ENCODE measurements at places on chromosomes 2 and 18. TPM values are rescaled to one million over a fixed set of nuclear protein-coding genes. Genes with fewer than 3 reads are reported as not detected.

DNA sequence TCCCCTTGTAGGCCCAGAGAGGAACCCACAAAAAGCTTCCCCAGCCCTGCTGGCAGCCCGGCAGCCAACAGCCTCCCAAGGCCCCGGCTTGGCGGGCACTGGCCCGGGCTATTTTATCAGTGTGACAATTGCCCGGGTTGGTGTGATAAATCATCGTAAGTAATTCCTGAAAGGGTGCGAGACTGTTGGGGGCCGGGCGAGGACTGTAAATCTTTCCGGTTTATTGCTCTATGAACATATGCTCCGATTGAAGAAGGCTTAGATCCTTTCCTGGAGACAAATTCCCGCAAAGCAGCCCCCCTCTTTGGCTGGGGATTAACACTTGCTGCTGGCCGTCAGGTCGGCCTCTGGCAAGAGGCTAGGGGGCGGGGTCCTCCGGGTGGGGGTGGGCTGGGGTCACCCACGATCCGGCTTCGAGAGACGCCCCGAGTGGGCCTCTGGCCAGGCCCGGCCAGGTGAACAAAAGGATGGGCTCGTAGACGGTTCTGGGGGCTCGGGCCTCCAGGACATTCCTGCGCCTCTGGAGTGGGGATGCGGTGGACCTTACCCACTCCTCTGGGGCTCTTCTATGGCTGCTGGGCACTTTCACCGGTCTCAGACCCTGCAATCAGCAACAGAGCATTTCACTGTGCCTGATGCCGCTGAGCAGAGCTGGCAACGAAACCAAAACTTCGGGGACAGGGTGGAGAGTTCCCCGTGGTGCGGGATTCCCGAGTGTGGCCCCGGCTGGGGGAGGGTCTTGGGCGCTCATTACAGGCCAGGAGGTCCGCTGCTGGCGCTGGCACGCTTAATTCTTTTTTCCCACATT is 2.0 kb downstream of the HOXD3 start:
- H3K27ac ChIP-seq, result no peak overlapping the region
- no peaks in the 10 kb centered on the region for H3K36me3 ChIP-seq
- H3K4me3 ChIP-seq, result no peak overlapping the region
- H3K27me3 ChIP-seq, result peaks cover 6% of the 10 kb centered on the region
- DNase-seq, result no peak

DNA sequence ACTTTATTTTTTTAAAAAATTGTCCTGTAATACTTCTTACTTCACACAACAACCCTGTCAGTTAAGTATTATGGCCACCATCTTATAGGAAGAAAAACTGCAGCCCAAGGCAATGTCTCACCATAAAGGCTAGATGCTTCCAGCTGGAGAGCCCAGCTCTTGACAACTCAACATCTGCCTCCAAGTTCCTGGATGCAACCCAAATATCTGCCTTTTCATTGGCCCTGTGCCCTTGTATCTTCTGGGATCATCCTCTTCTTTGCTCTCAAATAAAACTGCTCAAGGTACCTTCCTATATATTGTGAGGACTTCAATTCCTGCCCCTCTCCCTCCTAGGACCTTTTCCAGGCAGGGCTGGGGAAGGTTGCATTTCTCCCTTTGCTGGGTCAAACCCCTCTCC is 69.5 kb downstream of the BIN1 start:
- no peaks in the 10 kb centered on the region for H3K27me3 ChIP-seq
- H3K36me3 ChIP-seq, result no peaks in the 10 kb centered on the region
- no peak overlapping the region for H3K27ac ChIP-seq
- no peaks in the 10 kb centered on the region for H3K4me1 ChIP-seq

DNA sequence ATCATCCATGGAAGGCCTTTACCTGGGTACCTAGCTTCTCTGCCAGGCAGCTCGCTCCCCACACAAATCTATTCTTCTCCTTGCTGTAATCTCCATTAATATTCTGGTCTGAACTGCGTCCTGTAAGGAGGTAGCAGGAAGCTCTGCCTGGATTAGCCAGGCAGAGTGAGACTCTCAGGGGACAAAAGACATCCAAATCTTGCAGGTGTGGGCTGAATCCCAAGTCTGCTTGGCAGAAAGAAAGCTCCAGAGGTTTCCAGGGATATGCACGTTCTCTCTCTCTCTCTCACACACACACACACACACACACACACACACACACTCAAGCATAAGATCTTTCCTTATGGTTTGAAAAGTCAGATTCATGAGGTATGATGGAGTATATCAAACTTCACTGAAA is 66.5 kb downstream of the THNSL2 start:
- no peak for DNase-seq
- no peak overlapping the region for H3K27ac ChIP-seq
- H3K4me1 ChIP-seq, result no peaks in the 10 kb centered on the region
- H3K4me3 ChIP-seq, result no peak overlapping the region

GRCh38 chr2:159002462-159003111 is 34.1 kb downstream of the TANC1 start:
- no peak for DNase-seq
- no peaks in the 10 kb centered on the region for H3K27me3 ChIP-seq
- no peak overlapping the region for H3K27ac ChIP-seq

- H3K27me3 ChIP-seq, result no peaks in the 10 kb centered on the region
- H3K4me1 ChIP-seq, result no peaks in the 10 kb centered on the region
- no peak overlapping the region for H3K4me3 ChIP-seq
- no peak overlapping the region for H3K27ac ChIP-seq
These were observed 1477.6 kb upstream of the NXPH2 start for GRCh38 chr2:140257692-140258300.

- no peaks in the 10 kb centered on the region for H3K27me3 ChIP-seq
- no peak overlapping the region for H3K4me3 ChIP-seq
- H3K4me1 ChIP-seq, result no peaks in the 10 kb centered on the region
- DNase-seq, result no peak
- no peak overlapping the region for H3K27ac ChIP-seq
These were observed 58.9 kb downstream of the ADNP2 start for GRCh38 chr18:80167931-80168330.

- no peaks in the 10 kb centered on the region for H3K27me3 ChIP-seq
- H3K36me3 ChIP-seq, result no peaks in the 10 kb centered on the region
- no peak overlapping the region for H3K4me3 ChIP-seq
- H3K4me1 ChIP-seq, result no peaks in the 10 kb centered on the region
- DNase-seq, result no peak
These were observed 39.9 kb downstream of the SCN7A start for GRCh38 chr2:166454006-166454595.

DNA sequence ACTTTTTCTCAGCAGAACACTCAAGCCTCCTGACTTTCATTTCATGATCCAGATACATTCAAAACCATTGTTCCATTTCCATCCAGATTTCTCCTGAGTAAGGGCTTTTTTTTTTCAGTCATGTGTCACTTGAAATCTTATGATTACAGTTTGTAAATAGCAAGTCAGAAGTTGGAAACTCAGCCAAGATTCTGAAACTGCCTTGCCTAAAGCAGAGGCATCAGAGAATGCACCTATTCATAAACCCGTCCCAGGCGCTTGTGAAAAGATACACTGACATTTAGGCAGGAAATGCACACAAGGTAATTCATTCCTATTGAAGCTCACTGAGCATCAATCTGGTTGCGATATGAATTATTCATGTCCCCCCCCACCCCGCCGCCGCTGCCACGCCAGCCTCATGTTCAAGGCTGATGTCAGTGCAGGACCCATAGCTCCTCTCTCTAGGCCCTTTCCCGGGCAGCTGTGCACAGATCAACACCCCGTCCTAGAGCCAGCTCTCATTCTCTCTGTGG is 30.4 kb upstream of the MGAT4A start:
- no peaks in the 10 kb centered on the region for H3K36me3 ChIP-seq
- no peaks in the 10 kb centered on the region for H3K4me1 ChIP-seq
- H3K27ac ChIP-seq, result no peak overlapping the region
- no peak overlapping the region for H3K4me3 ChIP-seq
- H3K27me3 ChIP-seq, result no peaks in the 10 kb centered on the region
- DNase-seq, result no peak

The VIT gene
- 1.2 TPM for total RNA-seq

The CYP27A1 gene
- total RNA-seq, result 46.8 TPM

The RHBDD1 gene
- total RNA-seq, result 22.2 TPM

Data from psoas muscle (tissue), 8 donors.